ENCODE measurements at places on chromosomes 1 and 21. TPM values are rescaled to one million over a fixed set of nuclear protein-coding genes. Genes with fewer than 3 reads are reported as not detected.

The LINGO4 gene
- total RNA-seq = not detected

The OR10J1 gene
- total RNA-seq = not detected

The TLCD4 gene
- total RNA-seq = 0.45 TPM

The FMO5 gene
- 0.31 TPM for total RNA-seq

The OR2T10 gene
- total RNA-seq = not detected

GRCh38 chr1:25148673-25149300 lies 83.5 kb downstream of the SYF2 start:
- peak; percentile 22 for DNase-seq

DNA sequence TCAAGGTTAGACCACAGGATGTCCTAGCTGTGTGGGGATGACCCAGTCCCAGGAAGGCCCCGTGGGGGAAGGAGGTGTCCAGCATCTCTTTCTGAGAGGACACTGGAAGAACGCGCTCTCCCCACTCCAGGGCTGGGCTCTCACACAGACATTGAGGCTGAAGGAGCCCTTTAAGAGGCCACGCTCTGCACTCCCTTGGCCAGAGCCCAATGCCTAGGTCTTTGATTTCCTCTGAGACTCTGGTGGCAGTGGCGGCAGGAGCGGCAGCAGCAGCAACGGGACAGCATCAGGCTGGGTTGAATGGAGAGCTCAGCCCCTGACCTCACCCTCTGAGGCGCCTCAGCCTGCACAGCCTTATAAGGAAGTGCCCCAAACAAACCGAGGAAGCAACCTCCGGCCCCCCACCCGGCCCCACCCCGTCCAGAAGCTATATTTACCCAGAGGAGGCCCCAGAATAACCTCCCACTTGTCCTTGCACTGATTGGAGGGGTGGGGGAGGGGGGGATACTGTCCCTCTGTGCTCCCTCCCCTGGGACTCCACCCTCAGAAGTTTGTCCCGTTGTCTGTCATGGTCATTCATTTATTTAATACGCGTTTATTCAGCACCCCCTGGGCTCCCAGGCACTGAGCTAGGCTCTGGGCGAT lies 12.3 kb downstream of the NES start:
- DNase-seq = no peak

- DNase-seq = no peak
These were observed 53.1 kb upstream of the CD5L start for GRCh38 chr1:157894613-157895165.

DNA sequence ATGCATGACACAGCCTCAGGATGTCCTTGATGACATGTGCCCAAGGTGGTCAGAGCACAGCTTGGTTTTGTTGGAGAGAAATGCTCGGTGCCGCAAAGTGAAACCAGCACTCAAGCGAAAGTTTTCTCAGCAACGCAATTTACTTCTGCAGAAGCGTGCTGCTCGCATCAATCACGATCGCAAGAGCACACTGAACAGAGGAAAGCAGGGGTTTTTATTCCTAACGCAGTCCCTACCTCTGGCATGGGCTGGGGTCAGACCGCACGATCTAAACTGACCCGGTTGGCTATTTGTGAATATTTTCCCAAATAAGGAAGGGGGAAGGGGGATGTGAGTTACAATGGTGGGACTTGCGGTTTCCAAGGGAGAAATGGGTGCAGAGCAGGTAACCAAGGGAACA lies 809 bp upstream of the ZNF669 start:
- DNase-seq = no peak

DNA sequence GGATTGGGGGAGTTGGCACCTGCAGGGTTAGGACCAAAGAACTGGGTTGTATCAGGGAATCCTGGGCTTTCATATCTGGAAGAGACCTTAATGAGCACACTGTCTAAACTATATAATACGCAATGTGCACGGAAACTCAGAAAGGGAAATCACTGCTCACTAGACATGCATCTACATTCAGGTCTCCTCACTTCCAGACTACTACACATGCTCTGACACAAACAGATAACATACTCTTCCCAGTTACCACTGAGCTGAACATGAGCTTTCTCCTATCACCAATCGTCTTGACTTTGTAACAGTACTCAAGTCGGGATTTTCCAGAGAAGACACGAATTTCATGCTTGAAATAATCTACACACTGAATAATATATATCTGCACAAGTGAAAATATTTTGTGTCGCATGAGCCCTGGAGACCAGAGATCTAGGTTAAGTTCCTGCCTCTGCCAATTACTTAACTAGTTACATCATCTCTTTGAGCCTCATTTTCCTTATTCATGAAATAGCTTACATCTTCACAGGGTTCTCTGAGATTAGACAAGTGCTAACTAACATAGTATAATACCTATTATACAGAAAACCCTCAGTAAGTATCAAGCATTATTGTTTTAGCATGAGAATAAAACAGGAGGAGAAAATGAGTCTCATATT lies 101.1 kb downstream of the JAK1 start:
- DNase-seq = no peak

DNA sequence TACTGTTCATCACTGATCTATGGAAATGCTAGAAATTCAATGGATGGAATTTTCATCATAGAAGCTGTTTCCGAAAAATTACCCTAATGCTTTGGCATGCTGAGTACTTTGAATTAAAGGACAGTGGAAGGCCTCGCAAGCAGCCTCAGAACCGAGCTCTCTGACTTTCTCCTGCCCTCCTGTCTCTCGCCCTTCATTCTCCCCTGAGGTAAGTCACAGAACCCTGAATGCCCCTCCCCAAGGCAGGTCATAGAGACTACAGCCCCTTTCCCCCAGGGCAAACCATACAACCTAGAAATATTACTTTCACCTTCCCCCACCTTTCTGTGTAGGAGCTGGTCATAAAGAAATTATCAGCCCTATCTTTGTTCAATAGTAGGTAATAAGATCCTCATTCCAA lies 74.8 kb downstream of the LRIG2 start:
- no peak for DNase-seq

DNA sequence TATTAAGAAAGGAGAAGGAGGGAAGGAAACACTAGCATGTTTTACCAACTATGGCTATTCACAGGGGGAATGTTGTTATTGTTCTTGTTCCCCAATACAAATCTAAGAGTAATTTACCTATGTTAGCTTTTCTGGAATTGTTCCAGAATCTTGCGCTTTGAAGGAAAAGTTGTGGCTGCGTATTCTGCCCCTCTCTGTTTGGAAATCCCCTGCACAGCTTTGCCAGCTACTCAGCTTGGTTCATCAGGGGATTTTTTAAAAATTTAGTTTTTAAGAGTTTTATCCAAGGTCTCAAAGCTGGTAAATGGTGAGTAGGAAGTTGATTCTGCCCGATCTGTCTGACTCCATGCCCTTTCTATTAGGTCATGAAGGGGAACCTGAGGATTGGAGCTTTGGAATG lies 9.5 kb upstream of the IRF6 start:
- no peak for DNase-seq

GRCh38 chr1:159957824-159958268 lies 3.8 kb upstream of the SLAMF9 start:
- no peak for DNase-seq

DNA sequence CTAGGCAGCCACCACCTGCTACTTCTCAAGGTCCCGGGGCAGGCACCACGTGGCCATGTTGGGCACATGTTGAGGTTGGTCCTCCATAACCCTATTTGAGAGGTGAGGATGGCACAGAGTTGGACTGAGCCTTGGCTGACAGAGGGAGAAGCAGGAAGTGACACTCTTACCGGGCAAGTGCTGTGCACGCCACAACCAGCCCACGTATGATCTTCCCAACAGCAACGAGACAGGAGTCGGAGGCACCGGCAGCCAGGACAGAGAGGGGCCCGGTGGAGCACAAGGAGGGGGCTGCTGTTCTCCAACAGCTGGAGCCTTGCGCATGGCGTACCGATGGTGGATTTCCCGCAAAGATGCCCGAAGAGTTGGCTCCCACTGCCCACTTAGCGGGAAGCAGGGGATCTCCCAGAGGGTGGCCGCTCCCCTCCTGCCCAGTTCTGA lies 3.4 kb downstream of the CLEC20A start:
- DNase-seq = no peak
